Cortex of kidney (tissue), 1 donor: ENCODE measurements at places on chromosomes 4 and X.

GRCh38 chr4:185955826-185956543 lies 113.0 kb upstream of the TLR3 start:
- DNase-seq = no peak

GRCh38 chr4:150722908-150723362 lies 141.0 kb downstream of the MAB21L2 start:
- DNase-seq = no peak

GRCh38 chrX:1894740-1895139 lies 279.9 kb downstream of the ASMT start:
- no peak for DNase-seq

DNA sequence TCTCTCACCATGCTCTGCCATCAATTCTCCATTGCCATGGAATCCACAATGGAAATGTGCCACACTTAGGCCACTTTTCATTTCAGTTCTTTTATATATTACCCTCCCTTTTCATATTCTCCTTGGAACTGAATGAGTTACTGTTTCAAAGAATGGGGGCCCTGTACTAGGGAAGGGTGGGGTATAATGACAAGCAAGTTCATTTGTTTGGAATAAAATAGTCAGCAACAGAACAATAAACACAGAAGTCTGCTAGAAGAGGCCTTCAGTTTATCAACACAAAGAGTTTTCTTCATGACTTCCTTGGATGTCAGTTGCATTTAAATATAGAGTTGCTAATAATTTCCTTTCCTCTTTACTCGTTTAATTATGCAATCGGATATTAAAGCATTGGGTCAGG lies 478.3 kb upstream of the FTHL17 start:
- DNase-seq = no peak

- no peak for DNase-seq
Measured at GRCh38 chr4:4410271-4410670, 23.4 kb downstream of the NSG1 start.

DNA sequence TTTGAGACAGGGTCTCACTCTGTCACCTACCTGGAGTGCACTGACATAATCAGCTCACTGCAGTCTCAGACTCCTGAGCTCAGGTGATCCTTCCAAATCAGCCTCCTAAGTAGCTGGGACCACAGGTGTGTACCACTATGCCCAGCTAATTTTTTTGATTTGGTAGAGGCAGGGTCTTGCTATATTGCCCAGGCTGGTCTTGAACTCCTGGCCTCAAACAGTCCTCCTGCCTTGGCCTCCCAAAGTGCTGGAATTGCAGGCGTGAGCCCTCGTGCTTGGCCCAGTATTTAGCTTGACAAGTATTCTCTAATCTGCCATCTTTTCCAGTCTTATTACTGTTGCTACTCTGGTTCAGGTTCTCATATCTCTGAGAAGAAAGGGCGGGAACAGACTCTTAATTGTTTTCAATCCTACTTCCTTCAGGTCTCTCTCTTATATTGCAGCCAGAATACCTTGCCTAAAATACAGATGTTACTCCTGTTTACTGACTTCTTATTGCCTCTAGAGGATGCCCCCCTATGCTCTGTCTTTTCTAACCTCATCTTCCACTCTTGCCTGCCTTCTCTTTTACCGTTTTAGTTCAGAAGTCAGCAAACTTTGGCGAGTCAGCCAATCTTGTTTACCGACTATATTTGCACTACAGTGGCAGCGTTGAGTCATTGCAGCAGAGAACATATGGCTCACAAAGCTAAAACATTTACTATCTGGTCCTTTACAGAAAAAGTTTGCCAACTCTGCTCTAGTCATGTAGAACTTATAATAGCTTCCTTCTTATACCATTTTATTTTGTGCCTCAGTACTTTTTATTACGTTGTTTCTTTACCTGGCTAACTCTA lies 19.0 kb downstream of the MRPL1 start:
- DNase-seq = no peak

DNA sequence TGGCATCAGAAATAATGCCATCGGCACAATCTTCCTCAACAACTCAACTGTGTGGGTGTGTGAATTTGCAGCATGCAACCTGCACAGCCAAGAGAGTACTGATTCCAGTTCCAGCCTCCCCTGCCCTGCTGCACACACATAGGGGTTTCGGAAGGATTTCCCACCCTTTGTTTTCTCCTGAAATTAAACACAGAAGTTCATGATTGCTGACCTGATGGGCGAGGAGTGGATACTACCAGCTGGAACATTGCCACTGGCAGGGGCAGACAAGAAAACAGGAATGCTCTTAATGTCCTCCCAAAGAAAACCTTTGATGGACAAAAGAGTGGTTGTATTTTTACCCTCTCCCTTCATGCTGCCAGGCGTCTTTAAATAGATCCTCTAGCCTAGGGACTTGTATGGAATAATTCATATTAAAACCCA lies 4.8 kb downstream of the NDP start:
- no peak for DNase-seq

DNA sequence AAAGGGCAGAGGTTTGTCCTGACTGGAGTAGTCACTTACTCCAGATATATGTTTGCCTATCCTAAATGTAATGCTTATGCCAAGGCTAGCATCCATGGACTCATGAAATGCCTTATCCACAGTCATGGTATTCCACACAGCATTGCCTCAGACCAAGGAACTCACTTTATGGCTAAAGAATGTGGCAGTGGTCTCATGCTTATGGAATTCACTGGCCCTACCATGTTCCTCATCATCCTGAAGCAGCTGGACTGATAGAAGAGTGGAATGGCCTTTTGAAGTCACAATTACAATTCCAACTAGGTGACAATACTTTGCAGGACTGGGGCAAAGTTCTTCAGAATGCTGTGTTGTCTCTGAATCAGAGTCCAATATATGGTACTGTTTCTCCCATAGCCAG lies 1014.8 kb downstream of the RAPGEF2 start:
- DNase-seq = no peak

DNA sequence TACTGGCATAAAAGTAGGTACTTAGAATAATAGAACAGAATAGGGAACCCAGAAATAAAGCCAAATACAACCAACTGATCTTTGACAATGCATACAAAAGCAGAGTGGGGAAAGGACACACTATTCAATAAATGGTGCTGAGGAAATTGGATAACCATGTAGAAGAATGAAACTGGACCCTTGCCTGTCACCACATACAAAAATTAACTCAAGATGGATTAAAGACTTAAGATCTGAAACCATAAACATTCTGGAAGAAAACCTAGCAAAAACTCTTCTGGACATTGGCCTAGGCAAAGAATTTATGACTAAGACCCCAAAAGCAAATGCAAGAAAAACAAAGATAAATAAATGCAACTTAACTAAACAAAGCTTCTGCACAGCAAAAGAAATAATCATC lies 45.6 kb downstream of the ARFIP1 start:
- DNase-seq = no peak

GRCh38 chr4:88812420-88812819 lies 114.8 kb upstream of the NAP1L5 start:
- no peak for DNase-seq

DNA sequence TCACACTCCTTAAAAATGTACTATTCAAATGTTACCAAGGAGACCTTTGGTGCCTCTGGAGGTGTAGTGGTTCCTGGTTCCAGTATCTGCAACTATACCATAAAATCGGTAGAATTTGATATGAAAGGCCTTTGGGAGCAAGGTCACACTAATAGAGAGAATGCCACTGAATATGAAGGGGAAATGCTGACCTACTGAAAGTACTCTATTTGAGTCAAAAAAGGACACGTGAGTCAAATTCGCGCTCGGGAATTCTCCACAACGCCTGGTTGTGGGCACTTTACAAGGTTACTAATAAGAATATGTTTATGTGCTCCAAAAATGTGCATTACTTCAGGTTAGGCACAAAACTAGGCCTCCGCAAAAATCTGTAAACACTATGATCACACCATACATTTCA lies 39.5 kb upstream of the RELL1 start:
- no peak for DNase-seq

DNA sequence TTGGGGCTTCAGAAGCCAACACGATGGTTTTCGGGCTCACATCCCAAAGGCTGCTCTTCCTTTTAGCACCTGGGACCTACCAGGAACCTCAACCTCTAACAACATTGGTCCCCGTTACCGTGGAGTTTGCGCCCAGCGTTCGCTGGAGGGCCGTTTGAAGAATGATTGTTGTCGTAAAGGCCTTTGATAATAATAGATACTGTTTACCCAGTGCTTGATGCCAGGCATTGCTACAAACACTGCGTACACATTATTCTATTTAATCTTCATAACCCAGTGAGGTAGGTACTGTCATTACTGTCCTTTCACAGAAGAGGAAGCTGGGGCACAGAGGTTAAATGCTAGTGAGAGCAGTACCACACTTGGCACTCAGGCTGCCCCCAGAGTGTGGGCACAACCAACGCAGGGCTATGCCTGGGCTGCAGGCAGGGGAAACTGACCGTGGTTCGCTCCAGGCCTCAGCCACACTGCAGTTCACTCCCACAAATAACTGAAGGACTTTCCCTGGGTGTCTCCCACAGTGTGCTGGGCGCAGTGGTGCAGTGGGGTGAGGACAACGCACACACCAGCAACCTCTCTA lies 1.0 kb upstream of the ACSL1 start:
- no peak for DNase-seq

- no peak for DNase-seq
Measured at GRCh38 chr4:4225915-4226605, 669 bp downstream of the OTOP1 start.

DNA sequence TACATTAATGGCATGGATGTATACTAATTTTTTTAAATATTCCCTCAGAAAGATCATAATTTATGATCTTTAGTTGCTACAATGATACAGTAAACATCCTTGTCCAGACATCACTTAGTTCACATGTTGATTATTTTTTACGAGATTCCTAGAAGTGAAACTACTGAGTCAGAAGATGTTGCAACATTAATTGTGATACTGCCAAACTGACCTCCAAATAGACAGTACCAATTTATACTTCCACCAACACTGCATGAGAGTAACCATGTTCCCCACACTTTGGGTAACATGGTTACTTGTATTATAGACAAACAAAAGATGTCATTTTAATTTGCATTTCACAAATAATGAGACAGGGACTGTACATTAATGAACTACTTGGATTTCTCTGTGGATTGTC lies 19.6 kb downstream of the RCHY1 start:
- no peak for DNase-seq

DNA sequence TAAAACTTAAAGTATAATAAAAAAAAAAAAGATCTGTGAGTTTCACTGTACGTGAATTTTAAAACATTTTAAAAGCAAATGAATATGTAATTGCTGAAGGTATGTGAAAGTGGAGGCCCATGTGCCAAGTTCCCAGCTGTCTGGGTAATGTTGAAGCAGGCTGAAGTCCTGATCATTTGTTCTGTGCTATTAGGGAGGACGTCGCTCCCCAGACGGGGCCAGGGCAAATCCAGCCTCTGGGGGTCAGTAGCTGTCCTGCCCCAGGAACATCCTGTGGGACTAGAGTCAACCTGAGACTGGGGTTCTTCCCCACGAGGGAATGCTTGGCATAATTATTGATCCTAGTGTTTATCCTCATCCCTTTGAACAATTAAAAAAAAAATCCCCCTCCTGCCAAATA lies 48.8 kb downstream of the PDE5A start:
- no peak for DNase-seq

GRCh38 chr4:177293208-177294033 lies 16.3 kb upstream of the NEIL3 start:
- DNase-seq = no peak

DNA sequence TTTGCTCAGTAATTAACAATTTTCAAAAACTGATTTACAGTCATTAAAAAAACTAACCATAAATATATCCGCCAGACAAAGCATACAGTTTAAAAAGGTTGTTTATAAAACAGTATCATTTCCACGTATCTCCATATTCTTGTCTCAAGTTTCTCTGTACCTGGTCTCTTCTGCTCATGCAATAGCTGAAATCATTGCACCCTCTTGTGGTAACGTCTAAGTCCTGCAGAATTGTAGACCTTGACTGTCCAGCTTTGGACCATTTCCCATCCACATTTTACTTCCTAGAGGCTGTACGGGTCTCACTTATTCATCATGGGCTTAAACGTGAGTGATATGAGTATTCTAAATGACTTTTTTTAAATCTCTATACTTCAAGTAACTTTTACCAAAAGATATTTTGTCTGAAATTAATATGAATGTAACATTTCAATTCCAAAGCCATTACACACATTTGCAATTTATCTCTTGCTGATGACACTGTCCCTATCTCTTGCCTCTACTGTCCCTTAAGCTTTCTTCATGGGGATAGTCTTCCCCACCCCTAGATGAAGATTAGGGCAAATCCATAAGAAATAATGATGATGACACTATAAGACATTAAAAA lies 118.5 kb downstream of the BTC start:
- DNase-seq = no peak

- DNase-seq = no peak
Measured at GRCh38 chr4:72969976-72970375, 99.5 kb downstream of the COX18 start.

GRCh38 chr4:53928825-53929224 lies 135.6 kb downstream of the CHIC2 start:
- DNase-seq = no peak

DNA sequence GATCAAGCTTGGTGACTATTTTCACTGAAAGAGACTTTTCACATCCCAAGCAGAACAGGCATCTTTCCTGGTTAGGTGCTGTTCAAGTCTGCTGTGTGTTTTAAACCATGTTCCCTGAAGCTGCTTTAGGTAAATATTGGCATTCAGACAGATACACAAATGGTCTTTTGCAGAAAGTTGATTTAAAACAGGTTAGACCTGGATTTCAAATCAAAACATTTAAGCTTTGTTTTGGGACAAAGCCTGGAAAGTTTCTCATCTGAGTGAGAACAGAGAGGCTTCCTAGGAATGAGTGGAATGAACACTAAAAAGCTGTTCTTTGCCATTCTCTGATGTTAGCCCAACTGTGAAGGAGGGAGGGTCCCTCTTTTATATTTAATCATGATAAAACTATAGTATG lies 10.1 kb downstream of the ANXA3 start:
- DNase-seq = no peak

DNA sequence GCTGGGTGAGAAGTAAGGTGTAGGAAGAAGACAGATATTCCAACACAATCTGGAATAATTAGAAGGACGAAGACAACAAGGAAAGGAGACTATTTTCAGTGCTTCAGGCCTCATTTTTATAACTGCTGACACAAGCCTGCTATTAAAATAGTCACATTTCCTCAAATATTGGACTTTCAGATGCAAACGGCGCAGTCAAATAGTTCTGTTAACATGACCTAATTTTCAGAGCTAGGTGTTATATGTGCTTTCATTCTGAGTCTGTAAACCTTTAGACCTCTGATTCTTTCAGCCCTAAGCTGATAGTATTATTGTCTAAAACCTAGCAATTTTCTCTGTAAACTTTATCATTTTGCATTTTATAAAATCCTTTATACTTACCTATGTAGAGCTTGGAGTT lies 261.5 kb downstream of the IL1RAPL1 start:
- DNase-seq = no peak

DNA sequence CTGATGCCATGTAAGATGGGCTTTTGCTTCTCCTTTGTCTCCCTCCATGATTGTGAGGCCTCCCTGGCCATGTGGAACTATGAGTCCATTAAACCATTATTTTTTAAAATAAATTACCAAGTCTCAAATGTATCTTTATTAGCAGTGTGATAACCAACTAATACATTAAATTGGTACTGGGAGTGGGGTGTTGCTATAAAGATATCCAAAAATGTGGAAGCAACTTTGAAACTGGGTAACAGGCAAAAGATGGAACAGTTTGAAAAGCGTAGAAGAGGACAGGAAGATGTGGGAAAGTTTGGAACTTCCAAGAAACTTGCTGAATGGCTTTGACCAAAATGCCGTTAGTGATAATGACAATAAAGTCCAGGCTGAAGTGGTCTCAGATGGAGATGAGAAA lies 526.7 kb downstream of the SH3BGRL start:
- no peak for DNase-seq

GRCh38 chr4:8283161-8283560 lies 13.6 kb downstream of the HTRA3 start:
- DNase-seq = no peak

GRCh38 chrX:43970528-43970927 lies 2.7 kb downstream of the NDP start:
- no peak for DNase-seq
